Hematopoietic multipotent progenitor cell treated with erythropoietin and hydrocortisone succinate and interleukin-3 and kit ligand, for 6 days (in vitro differentiated cells): ENCODE measurements at places on chromosomes 4 and X.

- DNase-seq = no peak
Measured at GRCh38 chrX:110746014-110746413, 49.6 kb downstream of the CHRDL1 start.

DNA sequence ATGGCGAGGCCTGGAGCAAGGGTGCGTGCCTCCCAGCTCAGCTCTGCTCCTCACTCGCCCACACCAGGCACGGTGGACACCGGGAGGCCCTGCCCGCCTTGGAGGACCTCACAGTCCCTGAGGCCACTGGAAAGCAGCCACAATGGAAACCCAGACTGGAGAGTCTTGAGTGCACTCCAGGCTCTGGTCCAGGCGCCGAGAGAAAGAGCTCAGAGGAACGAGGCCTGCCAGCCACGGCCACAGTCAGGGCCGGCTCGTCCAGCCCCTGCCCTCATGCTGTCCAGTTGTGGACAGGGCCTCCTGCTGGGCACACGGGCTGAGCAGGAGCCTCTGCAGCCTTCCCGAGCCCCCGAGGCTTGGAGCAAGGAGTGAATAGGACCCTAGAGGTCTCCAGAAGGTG is 53.3 kb upstream of the GRPEL1 start:
- DNase-seq = no peak

- DNase-seq = peak; percentile 35
Measured at GRCh38 chr4:1218634-1219565, 30.0 kb downstream of the CTBP1 start.

GRCh38 chr4:166972071-166972470 is 262.2 kb downstream of the SPOCK3 start:
- peak; percentile 57 for DNase-seq

- peak; percentile 89 for DNase-seq
Measured at GRCh38 chrX:20265221-20265725, 1.4 kb downstream of the RPS6KA3 start.

DNA sequence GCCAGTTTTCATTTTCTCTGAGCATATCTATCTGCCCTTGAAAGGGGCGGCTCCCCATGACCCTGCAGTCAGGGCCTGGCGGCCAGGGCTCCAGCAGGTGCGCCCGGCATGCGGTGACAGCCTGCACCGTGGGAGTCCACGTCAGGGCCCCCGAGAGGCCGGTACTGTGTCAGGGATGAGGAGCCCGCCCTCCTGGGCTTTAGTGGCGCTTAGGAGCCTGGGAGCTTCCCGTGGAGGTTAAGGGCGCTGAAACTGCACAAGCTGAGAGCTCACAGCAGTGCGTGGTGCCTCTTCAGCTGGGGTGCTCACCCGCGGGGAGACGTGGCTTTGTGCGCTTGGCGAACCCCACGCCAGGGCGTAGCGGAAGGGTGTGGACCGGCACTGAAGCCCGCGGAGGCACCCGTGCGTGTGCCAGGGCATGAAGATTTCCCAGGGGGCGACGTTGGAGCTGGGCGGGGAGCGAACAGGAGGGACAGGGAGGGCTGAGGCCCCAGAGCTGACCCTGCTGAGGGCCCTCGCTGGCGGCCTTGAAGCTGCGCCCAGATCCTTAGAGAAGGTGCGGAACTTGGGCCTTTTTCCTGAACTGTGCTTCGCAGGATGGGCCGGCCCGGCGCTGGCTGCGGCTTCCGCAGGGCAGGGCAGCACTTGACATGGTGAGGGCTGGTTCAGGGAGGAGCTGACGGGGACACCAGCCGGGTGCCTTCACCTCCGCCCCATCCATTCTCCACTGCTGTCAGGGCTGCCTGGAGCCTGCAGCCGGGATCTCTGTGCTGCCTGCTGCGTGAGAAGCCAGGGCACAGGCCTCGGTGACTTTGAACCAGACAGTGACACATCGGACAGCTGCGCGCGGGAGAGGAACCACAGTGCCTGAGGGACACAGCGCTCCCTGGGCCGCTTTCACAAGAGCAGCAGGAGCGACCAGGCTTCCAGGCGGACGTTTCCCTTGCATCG is 32.9 kb downstream of the HTT-AS start:
- peak; percentile 61 for DNase-seq

DNA sequence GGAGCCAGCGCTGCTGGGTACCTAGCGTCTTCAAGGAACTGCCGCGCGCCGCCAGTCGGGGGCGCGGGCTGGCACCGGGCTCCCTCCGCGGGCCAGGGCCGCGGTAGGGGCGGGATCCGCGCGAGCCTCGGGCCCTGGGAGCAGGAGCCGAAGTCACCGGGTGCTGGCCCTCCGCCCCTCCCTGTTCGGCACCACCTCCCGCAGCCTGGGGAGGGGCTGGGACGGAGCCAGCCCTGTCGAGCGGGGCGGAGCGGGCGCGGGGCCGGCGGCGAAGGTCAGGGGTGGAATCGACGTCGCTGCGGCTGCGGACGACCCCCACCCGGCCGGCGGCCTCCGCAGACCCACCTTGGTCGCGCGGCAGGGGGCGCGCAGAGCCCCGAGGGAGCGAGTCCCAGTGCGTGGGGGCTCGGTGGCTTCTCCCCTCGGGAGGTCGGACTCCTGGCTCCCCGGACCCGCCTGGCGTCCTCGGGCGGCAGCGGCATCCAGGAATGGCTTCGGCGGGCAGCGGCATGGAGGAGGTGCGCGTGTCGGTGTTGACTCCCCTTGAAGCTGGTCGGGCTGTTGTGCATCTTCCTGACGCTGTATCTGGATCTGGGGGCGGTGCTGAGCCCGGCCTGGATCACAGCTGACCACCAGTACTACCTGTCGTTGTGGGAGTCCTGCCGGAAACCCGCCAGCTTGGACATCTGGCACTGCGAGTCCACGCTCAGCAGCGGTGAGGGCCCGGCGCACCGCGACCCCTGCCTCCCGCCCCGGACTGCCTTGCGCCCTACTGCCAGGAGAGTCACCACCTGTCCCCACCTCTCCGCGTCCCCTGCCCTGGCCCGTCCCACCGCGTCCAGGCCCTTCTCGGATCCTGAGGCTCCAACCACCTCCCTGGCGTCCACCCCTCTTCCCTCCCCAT is 50.5 kb upstream of the FAM47C start:
- peak; percentile 1 for DNase-seq

DNA sequence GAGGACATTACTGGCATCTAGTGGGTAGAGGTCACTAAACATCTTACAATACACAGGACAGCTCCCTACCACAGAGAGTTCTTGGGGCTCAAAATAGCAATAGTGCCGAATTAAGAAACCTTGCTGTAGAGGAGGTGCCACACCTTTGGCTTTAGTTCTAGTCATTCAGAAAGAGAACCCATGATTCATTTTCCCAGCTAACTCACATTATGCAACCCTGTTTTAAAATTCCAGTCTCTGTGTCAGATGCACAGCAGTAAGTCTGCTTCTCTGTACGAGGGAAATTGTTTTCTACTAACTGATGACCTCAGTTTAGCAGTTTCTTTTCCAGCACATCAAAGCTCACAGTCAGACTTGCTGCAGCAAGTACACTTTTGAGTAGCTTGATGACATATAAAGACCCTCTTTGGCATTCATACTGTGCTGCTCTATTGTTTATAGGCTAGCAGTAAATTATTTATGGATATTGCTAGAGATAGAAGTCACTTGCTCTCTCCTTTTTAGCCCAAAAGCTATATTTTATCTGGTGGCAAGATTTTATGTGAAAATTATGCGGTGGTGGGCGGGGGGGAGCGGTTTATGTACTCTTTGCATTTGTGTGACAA is 487.8 kb upstream of the MAGEB18 start:
- DNase-seq = no peak

- DNase-seq = no peak
Measured at GRCh38 chr4:118829107-118829506, 6.8 kb downstream of the SEC24D start.

DNA sequence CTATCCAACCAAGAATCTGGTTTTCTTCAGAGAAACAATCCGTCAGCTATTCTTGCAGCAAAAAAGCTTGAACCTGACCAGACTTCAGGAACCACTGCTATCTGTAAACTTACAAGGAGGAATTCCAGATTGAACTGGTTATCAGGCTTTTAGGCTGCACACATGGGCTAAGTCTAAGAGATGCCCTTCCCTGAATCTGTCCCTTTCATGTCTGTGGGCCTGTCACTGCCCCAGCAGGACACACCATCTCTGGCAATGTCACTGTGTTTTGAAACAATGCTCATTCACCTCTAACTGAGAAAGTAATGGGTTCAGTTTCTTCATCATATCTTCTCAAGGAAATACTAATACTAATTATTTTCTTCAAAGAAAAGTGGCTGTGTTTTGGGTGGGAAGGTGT is 72.8 kb downstream of the PARM1 start:
- DNase-seq = no peak

- no peak for DNase-seq
Measured at GRCh38 chr4:175405961-175406360, 406.1 kb downstream of the GPM6A start.

DNA sequence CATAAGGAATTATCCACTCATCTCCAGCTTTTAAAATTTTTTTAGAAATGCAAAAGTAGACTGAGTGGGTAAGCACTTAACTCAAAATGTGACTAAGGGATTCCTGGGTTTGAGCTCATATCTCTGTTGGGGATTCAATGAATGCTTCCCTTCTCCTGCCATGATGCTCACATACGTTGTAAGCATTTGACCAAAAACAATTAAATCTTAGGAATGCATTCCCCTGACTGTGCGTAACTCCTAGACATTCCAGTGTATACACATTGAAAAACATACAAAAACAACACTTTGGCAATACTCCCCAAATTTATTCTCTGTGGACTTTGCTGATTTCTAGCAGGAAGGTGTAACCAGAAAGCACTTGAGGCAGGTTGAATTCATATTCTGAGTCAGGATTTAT is 29.8 kb downstream of the SPANXA2 start:
- no peak for DNase-seq

GRCh38 chr4:1850276-1850675 is 5.7 kb downstream of the LETM1 start:
- DNase-seq = no peak

GRCh38 chr4:165294907-165295306 is 32.6 kb upstream of the MSMO1 start:
- DNase-seq = no peak

- peak; percentile 52 for DNase-seq
Measured at GRCh38 chr4:123510221-123510620, 113.6 kb downstream of the SPRY1 start.

DNA sequence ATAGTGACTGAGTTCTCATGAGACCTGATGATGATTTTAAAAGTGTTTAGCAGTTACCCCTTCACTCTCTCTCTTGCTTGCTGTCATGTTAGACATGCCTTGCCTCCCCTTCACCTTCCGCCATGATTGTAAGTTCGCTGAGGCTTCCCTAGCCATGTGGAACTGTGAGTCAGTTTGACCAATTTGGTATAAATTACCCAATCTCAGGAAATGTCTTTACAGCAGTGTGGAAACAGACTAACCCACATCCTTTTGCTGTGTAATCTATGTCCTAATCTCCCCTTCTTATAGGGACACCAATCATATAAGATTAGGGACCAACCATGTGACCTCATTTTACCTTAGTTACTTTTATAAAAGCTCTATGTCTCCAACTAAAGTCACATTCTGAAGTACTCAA is 677.8 kb downstream of the ADGRL3 start:
- peak; percentile 75 for DNase-seq

GRCh38 chr4:13103382-13104015 is 380.6 kb downstream of the RAB28 start:
- DNase-seq = no peak
